Activated T-cell treated with anti-CD3 and anti-CD28 coated beads, Interleukin-2, amount 50 U/mL, for 72 hours (primary cell): ENCODE measurements at places on chromosomes 5 and 9. TPM values are rescaled to one million over a fixed set of nuclear protein-coding genes. Genes with fewer than 3 reads are reported as not detected.

GRCh38 chr9:16236882-16237281, 633.6 kb downstream of the BNC2 start:
- H3K4me3 ChIP-seq = no peak overlapping the region
- DNase-seq = no peak
- no peaks in the 10 kb centered on the region for H3K27me3 ChIP-seq

- peaks cover 20% of the 10 kb centered on the region for H3K27me3 ChIP-seq
- H3K4me3 ChIP-seq = no peak overlapping the region
- H3K36me3 ChIP-seq = no peaks in the 10 kb centered on the region
- no peak overlapping the region for H3K27ac ChIP-seq
- H3K4me1 ChIP-seq = peaks cover 18% of the 10 kb centered on the region
Observed at GRCh38 chr9:91433180-91433579, 9.5 kb upstream of the NFIL3 start.

PLGRKT gene
- total RNA-seq = 48.6 TPM

TJP2 gene
- total RNA-seq = 33.8 TPM
